Fibroblast of lung (primary cell): ENCODE measurements at places on chromosomes 16 and 17.
A peak's percentile ranks its signal among the peaks of the same experiment; 100 is the strongest.

DNA sequence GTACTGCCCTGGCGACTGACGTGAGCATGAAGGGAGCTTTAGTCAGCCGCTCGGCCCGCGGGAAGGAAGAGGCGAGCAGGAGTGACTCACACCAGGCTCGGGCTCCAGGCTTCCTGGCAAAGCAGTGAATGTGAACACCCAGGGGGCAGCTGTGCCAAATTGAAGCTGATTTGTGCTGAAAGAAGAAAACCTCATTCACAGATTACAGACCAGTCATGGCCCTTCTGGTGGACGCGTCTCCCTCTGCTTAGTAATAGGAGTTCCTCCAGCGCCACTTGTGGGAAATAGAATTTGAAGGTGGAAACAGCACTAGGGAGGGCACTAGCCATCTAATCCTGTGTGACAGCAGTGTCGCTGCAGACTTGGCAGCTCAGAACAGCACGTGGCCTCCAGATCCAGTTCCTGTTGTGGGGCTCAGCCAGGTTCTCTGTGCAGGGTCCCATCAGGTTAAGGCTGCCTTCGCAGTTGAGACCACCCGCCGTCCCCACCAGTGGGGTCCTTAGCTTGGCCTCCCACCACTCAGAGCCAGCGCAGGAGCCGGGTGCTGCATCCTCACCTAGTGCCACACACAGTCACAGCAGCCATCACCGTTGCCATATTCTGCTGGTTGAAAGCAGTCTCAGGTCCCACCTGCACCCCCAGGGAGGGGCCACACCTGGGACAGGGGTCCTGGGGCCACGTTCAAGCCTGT is 164.5 kb upstream of the CHMP6 start:
- DNase-seq = peak; percentile 98

DNA sequence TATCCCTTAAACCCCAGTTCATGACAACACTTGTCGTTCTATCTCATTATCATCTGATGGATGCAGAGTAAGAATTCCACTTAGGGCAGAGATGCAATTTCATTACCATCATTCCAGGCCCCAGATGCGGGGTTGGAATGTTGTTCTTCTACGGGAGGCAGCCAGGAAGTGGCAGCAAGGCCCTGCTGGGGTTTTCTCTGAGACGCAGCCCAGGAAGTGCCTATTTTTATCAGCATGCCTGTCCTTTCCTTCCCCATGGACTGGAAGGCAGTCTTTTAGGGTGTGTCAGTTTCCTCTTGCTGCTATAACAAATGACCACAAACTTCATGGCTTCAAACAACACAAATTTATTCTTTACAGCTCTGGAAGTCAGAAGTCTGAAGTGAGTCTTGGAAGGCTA is 246.6 kb upstream of the DYNLRB2 start:
- DNase-seq = no peak

GRCh38 chr16:50335196-50335958 is 33.4 kb downstream of the BRD7 start:
- DNase-seq = peak; percentile 5

GRCh38 chr16:3548859-3549258 is 28.3 kb downstream of the NLRC3 start:
- DNase-seq = no peak

GRCh38 chr17:16873174-16874035 is 98.5 kb downstream of the TNFRSF13B start:
- DNase-seq = no peak
